ENCODE measurements at places on chromosomes 1 and 21.

DNA sequence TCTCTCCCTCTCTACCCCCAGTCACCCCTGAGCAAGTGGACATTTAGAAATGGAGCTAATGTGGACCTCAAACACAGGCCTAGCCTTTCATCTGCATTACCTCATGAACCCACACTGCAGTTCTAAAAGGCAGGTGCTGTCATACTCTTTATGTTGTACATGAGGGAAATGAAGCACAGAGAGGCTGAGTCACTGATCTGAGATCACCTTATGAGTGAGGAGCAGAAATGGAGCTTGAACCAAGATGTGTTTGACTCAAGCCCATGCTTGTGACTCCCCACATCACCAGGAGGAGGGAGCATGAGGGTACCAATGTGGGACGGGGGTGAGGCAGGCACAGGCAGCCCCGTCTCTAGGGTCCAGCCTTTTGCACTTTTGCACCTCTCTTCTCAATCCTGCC lies 702.8 kb downstream of the PTPRU start:
- peak; percentile 32 for DNase-seq

- peak; percentile 22 for DNase-seq
These were observed 2.9 kb downstream of the ADAMTS1 start for GRCh38 chr21:26842300-26842699.

DNA sequence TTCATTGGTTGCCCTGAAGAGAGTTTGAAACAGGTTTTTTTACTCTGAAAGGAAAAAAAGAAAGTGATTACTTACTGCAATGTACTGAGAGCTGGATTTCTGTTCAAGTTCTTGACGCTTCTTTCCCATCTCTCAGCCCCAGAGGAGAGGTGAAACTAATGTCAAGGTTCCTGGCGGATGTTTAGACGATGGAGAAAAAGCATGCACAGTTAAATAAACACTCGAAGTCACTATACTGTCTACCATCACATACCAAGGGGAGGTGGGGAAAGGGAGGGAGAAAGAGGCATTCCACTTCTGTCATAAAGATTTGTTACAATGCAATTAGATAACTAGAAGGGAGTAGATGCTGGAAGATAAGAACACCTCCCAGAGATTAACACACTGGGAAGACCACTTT lies 177.0 kb upstream of the TNR start:
- DNase-seq = no peak

DNA sequence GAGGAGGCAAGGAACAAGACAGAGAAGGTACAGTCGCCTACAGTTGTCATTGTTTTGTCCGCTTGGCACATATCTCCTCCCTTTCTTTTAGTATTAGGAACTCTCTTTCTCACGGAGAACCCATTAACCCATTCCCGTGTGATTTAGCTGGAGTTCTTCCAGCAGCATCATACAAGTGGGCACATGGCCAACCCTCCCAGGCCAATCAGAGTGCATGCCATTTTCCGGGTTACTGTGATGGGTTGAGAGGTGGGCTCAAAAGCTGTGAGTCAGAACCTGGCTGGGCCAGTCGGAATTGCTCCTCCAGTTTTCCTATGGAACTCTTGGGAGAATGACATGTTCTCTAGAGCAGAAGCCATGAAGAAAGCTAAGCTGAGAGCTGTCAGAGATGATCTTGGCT lies 83.1 kb upstream of the SOD1 start:
- DNase-seq = no peak

DNA sequence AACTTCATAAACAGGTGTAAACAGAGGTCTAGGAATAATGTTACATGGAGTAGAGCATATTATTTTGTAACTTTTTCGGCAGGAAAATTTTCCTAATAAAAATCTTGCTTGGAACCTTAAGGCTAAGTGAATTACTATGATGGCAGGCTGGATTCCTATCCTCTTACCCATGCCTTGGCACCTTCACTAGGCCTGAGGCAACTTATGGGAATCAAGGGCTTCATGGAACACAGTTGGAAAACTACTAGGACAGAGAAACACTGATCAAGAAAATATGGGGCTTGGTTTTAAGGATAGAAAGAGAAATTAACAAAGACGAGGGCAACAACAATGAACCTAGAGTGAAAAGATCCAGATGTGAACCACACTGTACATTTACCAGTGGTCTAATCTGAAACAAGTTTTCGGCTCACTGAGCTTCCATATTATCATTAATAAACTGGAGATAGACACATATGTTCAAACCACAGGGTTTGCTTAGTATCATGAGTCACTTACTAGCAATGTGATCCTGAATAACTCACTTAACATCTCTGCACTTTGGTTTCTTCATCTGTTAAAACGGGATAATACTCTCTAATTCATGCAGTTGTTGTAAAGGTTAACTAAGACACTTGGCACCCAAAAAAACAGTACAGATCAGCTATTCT lies 68.5 kb downstream of the GPATCH2 start:
- peak; percentile 75 for DNase-seq

GRCh38 chr1:62103846-62104245 lies 90.8 kb upstream of the L1TD1 start:
- no peak for DNase-seq

- peak; percentile 13 for DNase-seq
These were observed 242.6 kb upstream of the CXADR start for GRCh38 chr21:17270229-17270628.

DNA sequence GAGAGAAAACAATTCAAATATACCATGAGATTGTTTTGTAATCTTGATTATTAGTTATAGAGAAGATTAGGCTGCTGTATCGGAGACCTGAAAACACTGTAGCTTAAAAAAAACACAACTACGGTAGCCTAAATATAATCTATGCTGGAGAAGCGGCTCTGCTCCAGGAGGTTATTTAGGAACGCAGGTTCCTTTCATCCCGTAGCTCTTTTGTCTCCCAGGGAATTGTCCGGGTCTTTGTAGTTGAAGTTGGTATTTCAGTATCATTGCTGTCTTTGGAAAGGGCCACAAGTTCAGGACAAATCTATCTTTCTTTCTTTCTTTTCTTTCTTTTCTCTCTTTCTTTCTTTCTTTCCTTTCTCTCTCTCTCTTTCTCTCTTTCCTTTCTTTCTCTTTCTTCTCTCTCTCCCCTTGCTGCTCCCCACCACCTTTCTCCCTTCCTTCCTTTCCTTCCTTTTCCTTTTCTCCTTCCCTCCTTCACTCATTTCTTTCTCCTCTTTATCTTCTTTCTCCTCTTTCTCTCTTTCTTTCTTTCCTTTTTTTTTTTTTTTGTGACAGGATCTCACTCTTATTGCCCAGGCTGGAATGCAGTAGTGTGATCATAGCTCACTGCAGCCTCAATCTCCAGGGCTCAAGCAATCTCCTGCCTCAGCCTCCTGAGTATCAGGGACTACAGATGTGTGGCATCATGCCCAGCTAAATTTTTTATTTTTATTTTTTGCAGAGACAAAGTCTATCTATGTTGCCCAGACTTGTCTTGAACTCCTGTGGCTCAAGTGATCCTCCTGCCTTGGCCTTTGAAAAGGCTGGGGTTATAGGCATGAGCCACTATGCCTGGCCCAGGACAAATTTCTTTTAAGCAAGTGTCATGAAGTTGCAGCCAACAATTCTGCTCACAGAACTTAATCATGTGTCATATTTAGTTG lies 10.9 kb upstream of the NFIA start:
- DNase-seq = no peak

- DNase-seq = no peak
These were observed 5.1 kb upstream of the ELAVL4 start for GRCh38 chr1:50103615-50104081.

- DNase-seq = peak; percentile 36
These were observed 23.9 kb downstream of the FMO5 start for GRCh38 chr1:147201276-147201675.

- DNase-seq = peak; percentile 62
These were observed 6.5 kb upstream of the C2CD4D start for GRCh38 chr1:151846062-151846568.

- DNase-seq = peak; percentile 77
These were observed 734.2 kb upstream of the ADAMTS5 start for GRCh38 chr21:27700974-27701614.

- peak; percentile 20 for DNase-seq
These were observed 90.2 kb downstream of the DMRTA2 start for GRCh38 chr1:50332941-50333594.

DNA sequence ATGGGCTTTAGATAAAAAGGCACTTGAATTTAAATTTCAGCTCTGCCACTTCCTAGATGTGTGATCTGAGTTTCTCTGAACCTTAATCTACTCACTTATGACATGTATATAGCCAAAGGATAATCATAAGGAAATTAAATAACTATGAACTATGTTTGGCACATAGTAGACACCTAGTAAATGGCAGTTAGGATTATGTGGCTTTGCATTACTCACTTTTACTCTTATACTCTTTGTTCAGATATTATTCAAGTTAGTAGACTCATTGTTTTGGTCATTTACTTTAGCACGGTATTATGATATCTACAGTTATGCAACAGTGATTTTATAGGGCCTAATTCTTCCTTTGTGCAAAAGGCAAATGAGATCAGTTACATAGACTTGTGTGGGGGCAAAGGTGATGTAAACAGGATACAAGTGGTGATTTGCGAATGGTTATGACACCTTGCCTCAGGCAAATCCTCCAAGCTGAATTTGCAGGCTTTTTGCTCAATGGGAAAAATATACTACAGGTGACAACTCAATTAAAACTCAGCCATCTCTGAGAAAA lies 297.2 kb upstream of the PBX1 start:
- no peak for DNase-seq

- DNase-seq = peak; percentile 75
These were observed 5.1 kb downstream of the PMF1 start for GRCh38 chr1:156217871-156218270.

DNA sequence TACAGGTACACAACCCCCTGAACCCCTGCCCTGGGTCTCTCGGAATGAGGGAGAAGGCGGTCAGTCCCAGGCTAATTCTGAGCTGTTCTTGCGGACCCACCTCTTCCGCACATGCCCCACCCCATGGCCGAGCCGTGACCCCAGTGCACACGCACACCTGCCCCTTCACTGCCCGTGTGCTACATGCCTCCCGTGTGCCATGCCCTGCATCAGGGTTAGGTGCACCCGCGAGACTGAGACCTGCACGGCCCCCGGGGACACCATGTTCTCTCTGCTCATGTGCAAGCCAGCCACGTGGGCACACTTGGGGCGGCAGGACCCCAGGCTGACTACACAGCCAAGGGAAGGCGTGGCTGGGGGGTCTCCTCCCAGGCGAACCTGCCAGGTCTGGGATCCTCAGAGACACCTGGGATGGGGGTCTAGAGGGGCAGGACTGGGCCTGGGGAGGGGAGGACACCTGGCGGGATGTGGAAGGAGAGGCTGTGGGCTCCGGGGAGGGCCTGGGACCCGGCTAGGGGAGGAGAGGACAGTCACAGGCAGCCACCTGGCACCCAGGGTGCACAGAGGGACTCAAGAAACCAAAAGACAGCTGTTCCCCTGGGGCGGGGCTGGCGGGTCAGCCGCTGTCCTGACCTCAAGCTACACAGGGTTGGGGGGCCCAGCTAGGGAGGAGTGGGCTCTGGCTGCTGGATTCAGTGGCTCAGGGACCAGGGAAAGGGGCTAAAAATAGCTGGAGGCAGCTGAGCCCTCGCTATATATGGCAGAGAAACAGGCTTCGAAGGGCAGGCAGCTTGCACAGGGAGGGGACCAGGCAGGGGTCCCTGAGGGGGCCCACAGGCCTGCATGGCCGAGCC lies 133.4 kb downstream of the CASZ1 start:
- no peak for DNase-seq

DNA sequence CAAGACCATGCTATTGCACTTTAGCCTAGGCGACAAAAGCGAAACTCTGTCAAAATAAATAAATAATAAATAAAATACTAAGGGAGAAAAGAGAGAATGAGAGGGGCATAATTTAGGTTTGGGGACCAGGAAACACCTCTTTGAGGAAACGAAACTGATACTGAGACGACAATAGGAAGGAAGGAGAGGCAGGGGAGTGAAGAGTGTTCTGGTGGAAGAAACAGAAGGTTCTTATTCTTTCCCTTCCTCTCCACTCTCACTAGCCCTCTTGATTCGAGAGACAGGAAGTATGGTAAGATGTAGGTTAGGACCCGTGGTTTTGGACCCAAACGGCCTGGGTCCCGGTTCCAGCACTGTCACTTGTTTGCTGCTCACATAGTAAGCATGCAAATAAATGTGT lies 1.6 kb upstream of the NKAIN1 start:
- DNase-seq = no peak

- DNase-seq = no peak
These were observed 22.0 kb downstream of the LRRC42 start for GRCh38 chr1:53968125-53968513.

- no peak for DNase-seq
These were observed 94.3 kb upstream of the C1orf105 start for GRCh38 chr1:172326136-172326535.

GRCh38 chr1:229561141-229561540 lies 2.6 kb upstream of the ABCB10 start:
- DNase-seq = no peak
